Hindlimb muscle (tissue), 1 donor: ENCODE measurements at places on chromosomes 7 and 10.

DNA sequence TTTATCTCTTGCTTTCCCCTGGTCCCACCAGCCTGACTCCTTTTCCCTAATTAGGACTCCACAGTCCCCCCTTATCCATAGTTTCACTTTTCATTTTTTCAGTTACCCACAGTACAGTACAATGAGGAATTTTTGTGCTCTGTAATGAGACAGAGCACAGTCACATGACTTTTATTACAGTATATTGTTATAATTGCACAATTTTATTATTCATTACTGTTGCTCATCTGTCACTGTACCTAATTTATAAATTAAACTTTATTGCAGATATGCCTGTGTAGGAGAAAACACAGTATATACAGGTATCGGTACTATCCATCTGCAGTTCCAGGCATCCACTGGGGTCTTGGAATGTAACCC is 125.4 kb downstream of the KCNMA1 start:
- DNase-seq, result no peak

- DNase-seq, result peak; percentile 66
Observed at GRCh38 chr10:62326176-62326575, 48.0 kb upstream of the ZNF365 start.

DNA sequence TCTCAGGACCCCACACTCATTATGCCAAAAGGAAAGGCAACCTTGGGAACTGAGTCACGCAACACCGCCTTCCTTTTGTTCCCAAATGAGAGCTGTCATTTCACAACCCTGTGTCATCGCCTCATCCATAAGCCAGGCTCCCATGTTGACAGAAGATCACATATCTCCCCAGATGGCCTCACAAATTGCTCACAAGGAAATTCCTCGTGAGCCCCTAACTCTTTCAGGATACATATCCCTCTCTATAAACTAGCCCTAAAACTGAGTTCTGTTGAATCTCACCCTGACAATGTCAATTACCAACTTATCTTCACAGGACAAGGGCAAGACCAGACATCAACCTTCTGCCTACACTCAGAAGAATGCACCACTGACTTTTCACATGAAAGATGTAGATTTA is 22.6 kb downstream of the CCDC3 start:
- DNase-seq, result no peak

- peak; percentile 63 for DNase-seq
Observed at GRCh38 chr10:77637532-77638320, at the start of gene KCNMA1. TSS of gene KCNMA1 (minus strand) at chr10:77637808.

DNA sequence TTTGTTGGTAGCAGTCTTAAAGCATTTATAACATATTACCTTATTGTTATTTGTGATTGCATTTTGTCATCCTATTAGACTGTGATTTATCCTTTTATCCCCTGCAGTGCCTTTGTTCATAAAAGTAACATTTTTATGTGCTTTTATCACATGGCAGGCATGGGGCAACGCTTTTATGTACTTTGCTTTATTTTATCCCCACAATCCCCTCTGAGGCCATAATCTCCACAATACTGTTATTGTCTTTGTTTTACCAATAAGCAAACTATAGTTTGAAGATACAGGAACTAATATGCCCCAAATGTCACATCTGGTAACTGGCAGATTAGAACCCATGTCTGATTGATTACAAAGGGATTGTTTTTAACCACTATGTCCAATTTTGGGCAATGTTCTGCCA is 613.5 kb downstream of the REEP3 start:
- no peak for DNase-seq

DNA sequence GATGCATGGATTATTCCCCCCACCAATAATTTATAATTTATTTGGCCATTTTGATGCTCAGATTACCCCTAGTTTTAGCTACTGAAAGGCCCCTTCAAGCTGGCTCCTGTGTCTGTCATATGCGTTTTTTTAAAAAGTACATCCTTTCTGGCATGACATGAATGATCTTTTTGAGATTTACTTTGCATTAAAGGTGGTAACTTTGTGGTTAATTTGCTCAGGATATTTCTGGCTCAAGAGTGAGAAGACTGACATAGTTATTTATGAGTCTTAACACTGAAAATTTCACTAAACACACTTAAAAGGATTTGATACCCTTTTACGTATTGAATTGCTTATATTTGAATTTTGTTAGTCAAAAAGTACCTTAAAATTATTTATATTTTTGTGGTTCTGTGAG is 5.4 kb downstream of the SMC3 start:
- DNase-seq, result no peak

DNA sequence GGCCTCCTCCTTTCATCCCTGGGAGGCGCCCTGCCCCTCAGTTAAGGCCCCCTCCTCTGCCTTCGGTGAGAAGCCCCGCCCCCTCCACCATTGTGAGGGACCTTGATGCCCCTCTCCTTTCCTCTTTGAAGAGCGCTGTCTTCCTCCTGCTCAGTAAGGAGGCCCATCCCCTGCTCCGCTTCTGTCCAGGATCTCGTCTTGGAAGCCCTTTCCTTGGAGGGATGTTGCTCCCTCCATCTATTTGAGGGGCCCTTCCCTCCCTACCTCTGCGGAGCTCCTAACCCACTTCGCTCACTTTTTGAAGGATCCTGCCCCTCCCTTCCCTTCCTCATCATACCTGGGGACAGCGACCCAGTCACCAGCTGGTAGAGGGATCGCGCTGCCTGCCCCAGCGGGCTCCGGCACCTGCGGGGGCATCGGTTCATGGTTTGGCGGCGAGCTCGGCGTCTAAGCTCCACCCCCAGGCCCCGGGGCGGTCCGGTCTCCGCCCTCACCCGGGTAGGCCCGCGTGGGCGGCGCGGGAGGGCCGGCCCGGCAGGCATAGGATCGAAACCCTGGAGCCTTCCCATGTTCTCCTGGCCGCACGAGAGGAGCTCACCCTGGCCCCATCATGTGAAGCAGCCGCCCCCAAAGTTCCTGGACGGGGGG is 4.1 kb downstream of the KCNIP2 start:
- no peak for DNase-seq

DNA sequence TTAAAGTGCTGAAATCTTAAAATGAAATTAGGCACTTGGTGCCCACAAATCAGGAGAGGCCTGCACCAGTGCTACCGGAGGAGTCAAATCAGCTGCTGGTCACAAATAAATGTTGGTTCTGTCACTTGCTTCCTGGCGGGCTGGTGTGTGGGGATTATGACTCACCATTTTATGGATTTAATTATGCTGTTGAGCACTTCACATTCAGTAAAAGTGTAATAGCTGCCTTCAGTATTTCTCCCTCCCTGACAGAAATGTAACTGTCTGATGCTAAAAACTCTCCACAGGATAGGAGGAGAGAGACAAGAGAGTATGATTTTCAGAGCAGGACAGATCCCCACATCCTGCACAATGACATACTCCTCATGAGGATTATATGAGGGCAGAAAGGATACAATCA is 186.0 kb downstream of the JAZF1 start:
- no peak for DNase-seq

- DNase-seq, result no peak
Observed at GRCh38 chr7:85310301-85310700, 123.4 kb upstream of the SEMA3D start.

- no peak for DNase-seq
Observed at GRCh38 chr10:7610026-7610425, 56.7 kb downstream of the ITIH5 start.

DNA sequence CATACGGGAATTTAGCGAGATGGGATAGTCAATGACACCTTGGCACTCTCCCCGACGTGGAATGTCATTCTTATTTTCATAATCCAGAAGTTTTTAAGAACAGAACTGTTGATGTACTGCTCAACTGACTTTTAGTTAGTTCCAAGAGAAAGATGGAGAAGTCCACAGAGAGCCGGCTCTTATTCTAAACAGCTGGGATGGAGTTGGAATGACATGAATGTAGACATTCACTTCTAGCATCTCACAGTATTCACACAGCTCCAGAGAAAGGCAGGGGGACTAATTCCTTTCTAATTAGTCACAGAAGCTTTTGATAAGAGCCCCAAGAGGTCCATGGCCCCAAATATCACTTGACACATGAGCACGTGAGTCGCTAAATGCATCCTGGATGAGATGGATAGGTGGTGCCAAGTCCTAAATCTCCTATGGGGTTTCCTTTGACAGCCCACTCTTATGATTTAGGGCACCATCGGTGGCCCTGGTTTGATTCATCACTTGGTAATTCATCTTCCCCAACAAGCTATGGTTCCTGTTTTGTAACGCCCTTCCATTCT is 420.3 kb upstream of the AUTS2 start:
- no peak for DNase-seq

GRCh38 chr7:20329389-20330238 is 1.1 kb upstream of the ITGB8 start:
- peak; percentile 80 for DNase-seq

GRCh38 chr7:119256446-119257131 is 1016.4 kb upstream of the KCND2 start:
- DNase-seq, result no peak

DNA sequence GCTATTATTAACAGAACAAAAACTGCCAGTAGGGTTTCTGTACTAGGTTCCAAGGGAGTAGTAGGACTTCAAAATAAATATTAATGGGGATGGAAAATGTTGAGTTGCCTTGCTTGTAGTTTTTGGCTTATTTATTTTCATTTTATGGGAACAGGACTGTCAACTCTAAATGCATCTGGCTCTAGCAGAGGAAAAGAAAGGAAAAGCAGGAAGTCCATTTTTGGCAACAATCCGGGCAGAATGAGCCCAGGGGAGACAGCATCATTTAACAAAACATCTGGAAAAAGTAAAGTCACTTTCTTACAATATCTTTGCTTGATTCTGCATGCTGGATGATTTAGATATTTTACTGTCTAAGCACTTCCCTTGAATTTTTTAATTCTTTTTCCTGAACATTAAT is 69.4 kb downstream of the NOC3L start:
- DNase-seq, result peak; percentile 94

DNA sequence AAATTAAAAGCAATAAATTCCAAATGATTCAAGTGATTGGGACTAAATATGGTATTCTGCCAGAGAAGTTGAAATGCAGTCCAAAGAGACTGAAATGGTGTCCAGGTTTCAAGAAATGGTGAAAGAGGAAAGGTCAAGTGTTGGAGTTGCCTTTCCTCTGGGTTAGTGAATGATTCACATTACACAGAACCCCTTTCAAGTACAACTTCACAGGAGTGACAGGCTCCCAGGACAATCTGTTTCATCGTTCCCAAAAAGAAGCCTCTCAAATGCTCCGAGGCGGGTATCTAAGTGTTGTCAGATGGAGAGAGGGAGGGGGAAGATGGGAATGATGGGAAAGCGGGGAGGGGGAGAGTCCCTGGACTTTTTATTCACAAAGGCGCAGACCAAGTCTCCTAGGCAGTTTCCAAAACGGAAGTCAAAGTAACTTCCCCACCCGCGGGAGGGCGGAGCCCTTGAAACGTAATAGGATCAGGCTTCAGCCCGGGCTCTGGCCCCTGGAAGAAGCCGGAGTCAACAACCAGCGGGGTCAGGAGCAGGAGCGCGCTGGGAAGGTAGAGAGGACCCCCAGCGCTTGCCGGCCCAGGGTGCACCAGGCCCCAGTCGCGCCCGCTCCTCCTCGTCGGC is 754 bp downstream of the SLC25A13 start:
- peak; percentile 87 for DNase-seq

GRCh38 chr7:5352440-5353010 is 69.8 kb downstream of the SLC29A4 start:
- no peak for DNase-seq

GRCh38 chr7:117859246-117859812 is 13.9 kb downstream of the CTTNBP2 start:
- DNase-seq, result no peak

- DNase-seq, result no peak
Observed at GRCh38 chr10:90916392-90917237, 4.3 kb downstream of the ANKRD1 start.

- peak; percentile 23 for DNase-seq
Observed at GRCh38 chr7:35424869-35425495, 171.1 kb upstream of the TBX20 start.

DNA sequence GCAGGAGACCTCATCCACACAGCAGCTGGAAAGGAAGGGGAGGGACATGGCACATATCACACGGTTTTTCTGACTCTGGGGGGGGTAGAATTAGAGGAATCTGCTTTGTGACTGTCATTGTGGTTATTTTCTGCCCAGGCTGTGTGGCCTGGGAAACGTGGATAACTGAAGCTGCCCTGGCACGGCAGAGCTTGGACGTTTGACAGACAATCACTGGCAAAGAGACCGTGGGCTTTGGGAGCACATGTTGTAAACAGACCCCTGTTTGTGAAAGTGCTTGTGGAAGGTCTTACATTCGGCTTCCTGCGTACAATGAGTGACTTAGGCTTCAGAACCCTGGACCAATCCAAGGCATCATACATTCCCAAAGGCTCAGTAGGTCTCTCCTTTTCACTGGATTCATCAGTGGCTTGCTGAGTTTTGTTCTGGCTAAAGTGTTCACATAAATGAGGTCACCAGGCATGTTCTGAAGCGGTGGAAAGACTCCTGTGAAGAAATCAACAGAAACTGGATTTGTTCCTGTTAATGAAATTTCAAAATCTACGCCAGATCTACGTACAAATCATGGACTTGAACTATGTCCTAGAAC is 188.2 kb downstream of the TEX36 start:
- DNase-seq, result no peak

DNA sequence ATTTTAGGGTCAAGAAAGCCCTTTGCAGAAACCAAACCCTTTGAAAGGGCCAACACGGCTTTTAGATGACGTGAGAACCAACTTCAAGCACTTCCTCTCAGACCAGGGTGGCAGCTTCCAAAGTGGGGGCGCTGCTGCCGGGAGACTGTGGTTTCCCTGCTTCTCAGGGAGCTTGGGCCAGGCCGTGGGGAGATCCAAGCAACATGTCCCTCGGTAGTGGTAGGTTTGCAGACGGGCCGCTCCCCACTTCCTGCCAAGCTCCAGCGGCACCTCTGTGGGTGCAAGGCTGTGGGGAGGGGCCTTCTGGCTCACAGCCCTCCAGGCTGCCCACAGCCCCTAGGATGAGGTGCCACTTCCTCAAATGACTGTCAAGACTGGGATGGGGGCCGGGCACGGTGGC is 132.4 kb downstream of the FAM53B start:
- DNase-seq, result no peak

- no peak for DNase-seq
Observed at GRCh38 chr7:101824440-101824839, 7.0 kb downstream of the CUX1 start.

- no peak for DNase-seq
Observed at GRCh38 chr10:124384591-124385190, 34.0 kb downstream of the OAT start.
